Thymus (tissue), 14 donors: ENCODE measurements at places on chromosomes 7 and 10. TPM values are rescaled to one million over a fixed set of nuclear protein-coding genes. Genes with fewer than 3 reads are reported as not detected.

DNA sequence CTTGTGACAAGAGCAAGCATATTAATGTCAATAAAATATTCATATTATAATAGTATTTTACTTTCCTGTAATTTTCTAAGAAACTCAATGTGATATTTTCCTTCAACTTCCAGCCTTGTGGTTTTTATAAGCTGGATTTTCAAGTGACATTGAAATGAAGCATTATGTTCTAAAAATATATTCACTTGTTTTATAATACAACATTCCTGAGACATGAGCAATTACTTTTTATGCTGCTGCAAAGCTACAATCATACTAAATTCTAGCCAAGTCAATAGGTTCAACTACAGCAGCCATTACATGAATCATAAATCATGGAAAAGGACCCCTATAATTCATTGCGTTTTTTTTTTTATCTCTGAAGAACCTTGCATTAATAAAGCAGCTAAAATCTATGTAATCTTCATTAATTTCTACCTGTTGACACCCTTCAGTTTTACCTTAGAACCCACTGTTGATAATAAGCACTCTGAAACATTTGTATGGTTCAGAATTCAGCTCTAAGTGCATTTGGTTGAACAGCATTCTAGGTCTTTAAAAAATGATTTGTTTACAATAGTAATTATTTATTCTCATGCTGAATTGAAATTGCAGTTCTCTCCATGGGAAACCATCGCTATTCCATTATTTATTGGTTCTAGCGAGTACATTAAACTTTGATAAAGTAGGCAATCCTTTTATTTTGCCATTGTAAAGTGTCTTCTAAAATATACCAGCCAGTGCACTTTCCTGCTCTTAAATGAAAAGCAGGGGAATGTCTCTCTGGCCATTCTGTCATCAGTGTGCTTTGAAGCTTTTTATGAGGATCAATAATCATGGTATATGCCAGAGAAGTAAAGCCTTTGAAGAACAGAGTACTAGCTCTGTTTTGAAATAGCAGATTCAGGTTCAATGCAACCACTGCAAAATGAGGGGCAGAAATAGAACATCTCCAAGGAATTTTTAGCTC is 132.6 kb downstream of the GNAT3 start:
- no peak for DNase-seq

DNA sequence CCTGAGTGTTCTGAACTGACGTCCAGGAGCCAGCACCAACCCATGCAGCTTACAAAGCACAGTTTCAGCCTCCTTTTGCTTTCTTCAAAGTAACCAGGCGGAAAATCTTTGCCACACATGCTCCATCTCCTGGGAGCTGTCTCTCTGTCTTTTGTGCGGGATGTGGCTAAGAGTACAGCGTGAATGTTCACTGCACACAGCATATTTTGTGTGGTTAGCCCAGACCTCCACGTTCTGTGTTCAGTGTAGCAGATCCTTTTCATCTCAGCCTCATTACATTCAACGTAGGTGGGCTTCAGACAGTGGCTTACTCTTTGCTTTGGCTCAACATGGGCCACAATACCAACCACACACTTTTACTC is 200.8 kb downstream of the TNS3 start:
- DNase-seq = no peak

- no peak for DNase-seq
These were observed 92.0 kb upstream of the MKLN1 start for GRCh38 chr7:131235489-131236317.

DNA sequence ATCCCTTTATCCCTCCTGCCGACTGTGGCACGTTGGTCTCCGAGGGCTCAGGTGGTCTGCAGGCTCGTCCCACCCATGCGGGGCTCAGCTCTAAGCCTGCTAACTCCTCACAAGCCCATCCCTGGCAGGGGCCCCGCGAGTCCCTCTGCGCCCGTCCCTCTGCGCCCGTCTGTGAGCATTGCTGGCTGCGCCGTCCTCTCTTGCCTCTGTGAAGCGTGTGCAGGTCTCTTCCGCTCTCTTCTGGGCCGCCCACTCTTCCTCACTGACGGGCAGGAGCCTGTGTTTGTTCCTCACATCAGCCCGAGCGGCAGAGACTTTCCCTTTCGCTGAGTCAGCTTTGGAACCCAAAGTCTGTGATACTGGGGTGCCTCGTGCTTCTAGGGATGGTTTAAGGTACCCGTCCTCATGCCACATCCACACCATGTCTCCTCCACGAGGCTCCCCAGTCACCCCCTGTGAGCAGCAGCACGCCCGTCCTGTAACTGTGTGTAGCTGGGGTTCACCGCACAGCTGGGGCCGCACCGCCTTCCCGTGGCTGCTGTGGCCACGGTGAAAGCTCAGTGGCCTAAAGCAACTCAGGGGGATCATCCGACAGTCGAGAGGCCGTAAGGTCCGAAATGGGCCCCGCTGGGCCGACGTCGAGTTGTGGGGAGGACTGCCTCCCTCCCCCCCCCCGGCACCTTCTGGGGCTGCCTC is 35.5 kb downstream of the ADGRA1 start:
- DNase-seq = no peak

Gene TUBB8
- total RNA-seq = 0.05 TPM

DNA sequence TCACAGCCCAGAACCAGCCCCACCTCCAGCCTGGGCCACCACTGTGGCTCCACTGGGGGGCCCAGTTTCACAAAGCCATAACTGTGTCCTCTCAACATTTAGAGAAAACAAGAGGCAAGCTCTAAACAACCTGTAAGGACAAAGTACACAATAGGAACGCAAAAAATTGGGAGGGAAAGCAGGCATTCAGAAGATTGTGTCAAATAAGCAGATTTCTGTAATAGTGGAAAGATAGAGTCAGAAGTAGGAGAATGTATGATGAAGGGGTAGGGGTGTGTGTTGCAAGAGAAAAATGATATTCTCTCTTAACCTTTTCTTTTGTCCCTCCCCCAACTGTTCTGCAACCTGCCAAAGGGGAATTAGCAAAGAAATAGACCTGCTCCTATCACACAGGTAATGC is 449.9 kb upstream of the NPVF start:
- DNase-seq = no peak

GRCh38 chr7:141431140-141431479 is 120.1 kb upstream of the AGK start:
- no peak for DNase-seq

DNA sequence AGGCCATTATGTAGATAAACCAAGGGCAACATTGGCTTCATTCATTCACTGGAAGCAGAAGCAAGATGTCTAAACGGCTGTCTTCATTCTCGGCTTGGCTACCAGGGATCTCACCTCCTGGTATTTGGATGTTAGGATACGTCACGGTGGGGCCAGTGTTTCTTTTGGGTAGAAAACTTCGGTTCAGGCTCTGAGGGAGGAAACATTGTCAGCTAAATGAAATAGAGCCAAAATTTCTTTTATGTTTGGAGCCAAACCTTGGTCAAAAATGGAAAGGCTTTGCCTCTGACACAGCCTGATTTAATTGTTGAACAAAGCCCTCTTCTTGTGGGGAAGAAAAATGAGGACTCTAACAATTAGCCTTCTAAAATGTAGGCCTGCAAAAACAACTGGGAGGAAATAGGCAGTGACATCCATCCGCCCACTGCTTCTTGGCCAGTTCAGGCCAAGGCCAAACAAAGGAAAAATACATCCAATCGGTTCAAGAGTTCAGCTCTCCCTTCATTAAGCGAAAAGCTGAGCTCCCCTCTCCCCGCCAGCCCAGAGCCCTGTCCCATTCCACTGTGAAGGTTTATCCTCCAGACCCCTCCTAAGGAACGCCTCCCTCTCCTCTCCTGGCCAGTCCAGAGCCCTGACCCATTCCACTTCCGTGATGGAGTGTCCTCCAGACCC is 44.4 kb downstream of the PFKFB3 start:
- no peak for DNase-seq

GRCh38 chr10:85262992-85263391 is 934.6 kb downstream of the CCSER2 start:
- no peak for DNase-seq

Gene DPP6
- 4.5 TPM for total RNA-seq

DNA sequence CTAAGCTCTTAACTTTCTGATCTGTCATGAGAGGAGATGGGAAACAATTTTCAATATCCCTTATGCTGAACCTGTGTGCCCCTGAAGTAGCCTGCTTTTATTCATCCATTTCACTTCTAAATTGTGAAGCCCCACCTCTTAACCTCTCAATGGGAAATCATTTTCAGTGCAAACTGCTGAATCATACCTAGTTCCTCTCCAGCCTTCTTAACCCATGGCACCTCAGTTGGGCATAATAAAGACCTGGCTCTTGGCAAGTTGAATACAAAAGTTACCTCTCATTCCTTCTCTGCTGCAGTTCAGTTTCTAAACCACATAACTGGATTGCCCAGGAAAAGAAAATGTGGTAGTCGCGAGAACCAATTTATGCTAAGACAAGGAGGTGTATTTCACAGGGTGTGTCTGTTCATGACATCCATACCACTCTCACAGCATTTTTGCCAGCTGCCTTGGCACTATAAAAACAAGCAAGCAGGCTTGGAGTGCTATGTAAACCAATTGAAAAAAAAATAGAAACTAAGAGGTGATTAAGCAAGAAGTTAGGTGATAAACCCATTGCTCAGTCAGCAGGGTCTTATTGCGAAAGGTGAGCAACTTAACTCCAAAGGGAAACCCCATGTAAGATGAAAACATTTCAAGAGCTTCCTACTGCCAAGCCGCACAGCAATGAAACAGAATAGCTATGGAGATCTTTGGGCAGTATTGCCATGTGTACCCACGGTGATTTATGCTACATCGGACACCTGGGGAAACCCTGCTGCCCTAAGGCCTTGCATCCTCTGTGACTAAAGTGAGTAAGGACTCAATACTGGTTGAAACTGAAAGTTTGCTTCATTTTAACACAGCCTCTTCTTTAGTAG is 57.0 kb upstream of the DKK1 start:
- no peak for DNase-seq

GRCh38 chr7:33243319-33243881 is 114.0 kb downstream of the BBS9 start:
- no peak for DNase-seq

Gene CNNM1
- total RNA-seq = 0.24 TPM

Gene PRF1
- 9.1 TPM for total RNA-seq

- no peak for DNase-seq
These were observed 169.9 kb downstream of the KCND2 start for GRCh38 chr7:120442838-120443237.

GRCh38 chr10:78164702-78165101 is 131.0 kb downstream of the RPS24 start:
- no peak for DNase-seq

GRCh38 chr10:124603376-124604213 is 140.6 kb downstream of the FAM53B start:
- no peak for DNase-seq

Gene DLX5
- total RNA-seq = 0.66 TPM

- DNase-seq = no peak
These were observed 1.0 kb downstream of the ASB15 start for GRCh38 chr7:123602648-123603047.

- no peak for DNase-seq
These were observed 35.6 kb upstream of the ANTXRL start for GRCh38 chr10:46250898-46251856.

DNA sequence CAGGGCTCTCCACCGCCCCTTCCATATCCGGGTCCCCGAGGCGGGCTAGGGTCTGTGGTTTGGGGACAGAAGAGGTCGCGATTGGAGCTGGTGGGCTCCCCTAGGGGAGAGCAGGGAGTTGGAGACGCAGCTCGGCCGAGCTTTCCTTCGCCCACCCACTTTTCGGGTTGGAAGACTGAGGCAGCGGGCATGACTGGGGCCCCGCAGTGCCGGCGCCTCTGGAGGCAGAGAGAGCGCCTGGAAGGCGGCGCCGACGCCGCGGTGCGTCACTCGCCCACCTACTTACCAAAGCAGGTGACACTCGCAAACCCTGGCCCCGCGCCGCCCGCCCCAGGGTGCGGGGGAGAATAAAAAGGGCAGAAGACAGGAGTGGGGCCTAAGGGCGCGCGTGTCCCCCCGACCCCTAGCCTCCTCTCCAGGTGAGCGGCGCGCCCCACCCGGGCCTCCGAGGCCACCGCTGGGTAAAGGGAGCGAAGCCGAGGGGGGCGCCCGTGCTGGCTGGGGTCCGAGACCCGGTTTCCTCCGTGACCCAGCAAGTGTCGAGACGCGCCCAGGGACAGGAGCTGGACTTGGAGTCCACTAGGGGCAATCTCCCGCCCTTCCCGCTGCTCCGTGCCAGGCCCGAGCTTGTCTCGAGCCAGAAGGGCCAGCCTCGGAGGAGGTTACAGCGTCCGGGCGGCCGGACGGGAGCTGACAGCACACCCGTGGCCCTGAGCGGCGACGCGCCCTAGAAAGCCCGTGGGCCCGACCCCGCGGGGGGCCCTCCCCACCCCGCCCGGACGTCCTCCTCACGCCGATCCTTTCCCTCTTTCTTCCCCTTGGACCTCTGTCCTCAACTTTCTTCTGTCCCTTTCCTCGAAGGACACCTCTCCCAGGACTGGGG is 34.4 kb upstream of the GRID1 start:
- peak; percentile 73 for DNase-seq

Gene THSD7A
- 1.5 TPM for total RNA-seq

Gene FBXO24
- total RNA-seq = 0.19 TPM

Gene EGR2
- 6.6 TPM for total RNA-seq

DNA sequence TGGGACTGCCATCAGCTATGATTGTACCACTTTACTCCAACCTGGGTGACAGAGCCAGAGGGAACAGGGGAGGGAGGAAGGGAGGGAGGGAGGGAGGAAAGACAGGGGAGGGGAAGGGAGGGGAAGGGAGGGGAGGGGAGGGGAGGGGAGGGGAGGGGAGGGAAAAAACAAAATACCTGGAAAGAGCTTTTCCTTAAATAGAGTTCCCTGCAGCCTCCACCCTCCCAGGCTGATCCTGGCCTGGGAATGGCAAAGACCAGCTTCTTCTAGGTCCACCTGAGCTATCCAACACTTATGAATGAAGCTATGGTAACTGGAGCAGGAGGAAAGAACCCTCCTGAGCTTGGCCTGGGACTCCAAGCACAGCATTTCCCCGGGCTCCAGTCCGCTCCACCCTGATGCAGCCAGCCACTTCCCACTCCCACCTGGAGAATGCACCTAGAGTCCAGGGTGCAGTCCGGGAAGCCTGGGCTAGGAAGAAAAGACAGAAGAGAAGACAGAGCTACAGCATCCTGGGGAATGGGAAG is 66.1 kb downstream of the GRID1 start:
- DNase-seq = no peak

Gene NUP205
- 68.2 TPM for total RNA-seq

Gene ZNF425
- total RNA-seq = 2.2 TPM

DNA sequence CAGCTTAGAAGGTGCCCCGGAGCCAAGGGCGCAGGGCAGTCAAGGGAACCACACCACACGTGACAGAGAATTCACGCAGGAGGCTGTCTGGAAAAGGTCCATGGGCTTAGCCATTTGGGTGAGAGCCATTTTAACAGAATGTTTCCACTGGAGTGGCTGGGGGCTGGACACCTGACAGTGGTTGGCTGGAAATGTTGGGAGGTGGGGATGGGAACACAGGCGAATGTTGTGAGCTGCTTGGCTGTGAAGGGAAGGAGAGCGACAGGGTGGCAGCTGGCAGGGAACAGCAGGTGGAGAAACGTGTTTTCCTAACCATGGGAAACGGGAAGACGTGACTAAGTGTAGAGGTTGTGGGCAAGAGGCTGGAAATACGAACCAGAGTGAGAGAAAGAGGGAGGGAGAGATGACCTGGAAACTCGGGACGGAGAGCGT is 100.5 kb upstream of the ZNF32 start:
- no peak for DNase-seq

GRCh38 chr10:11336722-11337162 is 274.7 kb downstream of the USP6NL start:
- peak; percentile 50 for DNase-seq
